Activated CD4-positive, alpha-beta T cell treated with anti-CD3 and anti-CD28 coated beads for 36 hours (primary cell): ENCODE measurements at places on chromosomes 6 and 20. TPM values are rescaled to one million over a fixed set of nuclear protein-coding genes. Genes with fewer than 3 reads are reported as not detected.
A peak's percentile ranks its signal among the peaks of the same experiment; 100 is the strongest.

The BANF2 gene
- not detected for total RNA-seq

The POM121L2 gene
- total RNA-seq = not detected

The BIRC7 gene
- 0.14 TPM for total RNA-seq

The MYB gene
- 29.2 TPM for total RNA-seq

The CDKAL1 gene
- 22.1 TPM for total RNA-seq

The OR2H1 gene
- total RNA-seq = not detected

The PTGIS gene
- total RNA-seq = 0.43 TPM

The CDSN gene
- total RNA-seq = not detected

The SULF2 gene
- not detected for total RNA-seq

The OR2H2 gene
- not detected for total RNA-seq

The TBC1D20 gene
- total RNA-seq = 25.2 TPM

The SLC16A10 gene
- total RNA-seq = 6.2 TPM

The LRRC73 gene
- total RNA-seq = 0.19 TPM

The RAB32 gene
- 1.1 TPM for total RNA-seq

The TP53INP2 gene
- 2.3 TPM for total RNA-seq

DNA sequence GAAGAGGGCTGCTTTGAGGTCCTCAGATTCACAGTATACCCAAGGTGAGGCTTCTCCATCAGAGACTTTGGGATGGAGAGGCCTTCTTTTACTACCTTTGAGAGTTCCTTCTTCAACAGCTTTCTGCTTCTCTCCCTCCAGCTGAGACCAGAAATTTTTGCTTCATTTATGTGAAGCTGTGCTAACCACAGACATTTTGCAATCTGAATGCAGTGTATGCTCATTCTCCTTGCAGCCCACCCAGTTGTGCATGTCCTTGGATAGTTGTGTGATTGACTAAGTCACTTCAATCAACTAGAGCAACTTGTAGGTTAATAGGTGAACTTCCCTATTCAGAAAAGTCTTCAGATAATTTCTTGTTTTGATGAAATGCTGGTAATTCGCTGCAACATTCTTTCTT is 20.1 kb downstream of the DCBLD1 start:
- no peak overlapping the region for H3K4me3 ChIP-seq
- DNase-seq = no peak
- no peaks in the 10 kb centered on the region for H3K36me3 ChIP-seq
- peaks cover 5% of the 10 kb centered on the region for H3K4me1 ChIP-seq
- H3K27me3 ChIP-seq = no peaks in the 10 kb centered on the region

GRCh38 chr6:32149092-32149755 is 2.5 kb downstream of the PRRT1 start:
- H3K27ac ChIP-seq = peak overlapping the region; percentile 0
- peak overlapping the region; percentile 67 for H3K4me3 ChIP-seq
- H3K27me3 ChIP-seq = peaks cover 19% of the 10 kb centered on the region
- DNase-seq = peak; percentile 28

GRCh38 chr20:46119028-46119546 is 973 bp downstream of the CD40 start:
- H3K4me1 ChIP-seq = peaks cover 11% of the 10 kb centered on the region
- peaks cover 14% of the 10 kb centered on the region for H3K27me3 ChIP-seq
- peaks cover 2% of the 10 kb centered on the region for H3K36me3 ChIP-seq
- no peak for DNase-seq
- H3K4me3 ChIP-seq = peak overlapping the region; percentile 90
- H3K27ac ChIP-seq = no peak overlapping the region

DNA sequence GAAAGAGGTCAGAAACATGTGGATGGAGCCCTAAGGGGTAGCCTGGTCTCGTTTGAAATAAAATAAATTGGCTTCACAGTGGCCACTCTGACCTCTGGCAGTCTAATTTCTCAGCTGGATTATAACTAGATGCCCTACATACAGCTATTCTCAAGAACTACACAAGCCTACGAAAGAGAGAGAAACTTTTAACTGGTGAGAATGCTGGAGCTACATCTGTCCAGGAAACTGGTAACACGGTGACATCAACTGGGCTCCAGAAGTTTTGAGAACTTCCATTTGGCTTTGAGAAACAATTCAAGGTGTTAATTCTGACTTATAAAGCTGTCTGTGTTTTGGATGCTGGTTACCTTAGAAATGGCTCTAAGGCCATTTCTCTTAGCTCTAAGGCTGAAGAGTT is 187.3 kb upstream of the TENT5A start:
- no peak overlapping the region for H3K27ac ChIP-seq
- H3K4me1 ChIP-seq = no peaks in the 10 kb centered on the region
- no peaks in the 10 kb centered on the region for H3K36me3 ChIP-seq
- H3K27me3 ChIP-seq = no peaks in the 10 kb centered on the region
- DNase-seq = no peak
- no peak overlapping the region for H3K4me3 ChIP-seq

- peaks cover 15% of the 10 kb centered on the region for H3K27me3 ChIP-seq
- no peak overlapping the region for H3K27ac ChIP-seq
- no peaks in the 10 kb centered on the region for H3K36me3 ChIP-seq
- DNase-seq = no peak
Observed at GRCh38 chr6:3755637-3756545, 4.4 kb upstream of the PXDC1 start.

- H3K36me3 ChIP-seq = no peaks in the 10 kb centered on the region
- no peaks in the 10 kb centered on the region for H3K4me1 ChIP-seq
- DNase-seq = no peak
- no peak overlapping the region for H3K4me3 ChIP-seq
Observed at GRCh38 chr6:126531286-126531685, 191.4 kb downstream of the CENPW start.

GRCh38 chr6:154297721-154298120 is 58.9 kb downstream of the IPCEF1 start:
- peaks cover 11% of the 10 kb centered on the region for H3K27me3 ChIP-seq
- no peak for DNase-seq
- no peak overlapping the region for H3K4me3 ChIP-seq

- peaks cover 8% of the 10 kb centered on the region for H3K27me3 ChIP-seq
- no peak overlapping the region for H3K27ac ChIP-seq
- H3K36me3 ChIP-seq = no peaks in the 10 kb centered on the region
- no peak for DNase-seq
- H3K4me1 ChIP-seq = no peaks in the 10 kb centered on the region
- no peak overlapping the region for H3K4me3 ChIP-seq
Observed at GRCh38 chr20:47969426-47969825, 184.1 kb upstream of the SULF2 start.

GRCh38 chr20:21808139-21808538 is 102.7 kb downstream of the PAX1 start:
- no peak overlapping the region for H3K27ac ChIP-seq
- no peaks in the 10 kb centered on the region for H3K36me3 ChIP-seq
- no peaks in the 10 kb centered on the region for H3K4me1 ChIP-seq
- no peak for DNase-seq
- no peak overlapping the region for H3K4me3 ChIP-seq

- H3K4me1 ChIP-seq = no peaks in the 10 kb centered on the region
- peaks cover 11% of the 10 kb centered on the region for H3K27me3 ChIP-seq
- no peaks in the 10 kb centered on the region for H3K36me3 ChIP-seq
- no peak overlapping the region for H3K4me3 ChIP-seq
- DNase-seq = no peak
Observed at GRCh38 chr6:16006681-16007080, 122.2 kb upstream of the MYLIP start.

GRCh38 chr20:9955646-9956045 is 79.1 kb upstream of the ANKEF1 start:
- H3K27me3 ChIP-seq = peaks cover 8% of the 10 kb centered on the region
- H3K36me3 ChIP-seq = no peaks in the 10 kb centered on the region
- DNase-seq = no peak
- no peak overlapping the region for H3K27ac ChIP-seq
- H3K4me1 ChIP-seq = no peaks in the 10 kb centered on the region
- H3K4me3 ChIP-seq = no peak overlapping the region

GRCh38 chr6:3252369-3252768 is 6.4 kb upstream of the PSMG4 start:
- no peak for DNase-seq
- no peak overlapping the region for H3K4me3 ChIP-seq
- peaks cover 26% of the 10 kb centered on the region for H3K27me3 ChIP-seq
- peaks cover 6% of the 10 kb centered on the region for H3K4me1 ChIP-seq

- H3K27ac ChIP-seq = no peak overlapping the region
- no peaks in the 10 kb centered on the region for H3K4me1 ChIP-seq
- no peaks in the 10 kb centered on the region for H3K27me3 ChIP-seq
- H3K4me3 ChIP-seq = no peak overlapping the region
- DNase-seq = no peak
- no peaks in the 10 kb centered on the region for H3K36me3 ChIP-seq
Observed at GRCh38 chr6:67689329-67689728, 945.8 kb upstream of the ADGRB3 start.

DNA sequence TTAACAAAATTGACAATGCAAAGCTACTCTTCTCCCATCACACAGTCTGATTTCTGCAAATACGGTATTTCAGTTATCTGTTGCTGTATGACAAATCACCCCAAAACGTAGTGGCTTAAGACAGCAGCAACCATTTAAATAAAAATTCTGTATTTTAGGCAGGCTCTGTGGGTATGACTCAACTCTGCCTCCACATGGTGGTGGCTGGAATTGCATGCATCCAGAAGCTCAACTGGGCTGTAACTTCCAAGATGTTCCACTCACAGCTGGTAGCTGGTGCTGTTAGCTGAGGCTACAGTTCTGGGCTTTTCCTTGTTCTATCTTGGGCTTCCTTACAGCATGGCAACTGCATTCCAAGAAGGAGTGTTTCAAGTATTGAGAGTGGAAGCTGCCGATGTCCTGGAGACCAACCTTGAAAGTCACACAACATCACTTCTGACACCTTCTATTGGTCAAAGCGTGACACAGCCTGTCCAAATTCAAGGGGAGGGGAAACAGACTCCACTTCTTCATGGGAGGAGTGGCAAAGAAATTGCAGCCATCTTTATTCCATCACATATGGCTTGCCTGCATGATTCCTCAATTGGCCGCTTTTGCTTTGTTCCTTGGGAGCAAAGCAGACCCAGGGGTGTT is 39.7 kb upstream of the TULP1 start:
- H3K36me3 ChIP-seq = peaks cover 2% of the 10 kb centered on the region
- H3K4me3 ChIP-seq = no peak overlapping the region
- no peaks in the 10 kb centered on the region for H3K4me1 ChIP-seq

- H3K4me3 ChIP-seq = no peak overlapping the region
- H3K4me1 ChIP-seq = peaks cover 4% of the 10 kb centered on the region
- no peak overlapping the region for H3K27ac ChIP-seq
- H3K27me3 ChIP-seq = no peaks in the 10 kb centered on the region
Observed at GRCh38 chr6:11989386-11989785, 22.7 kb upstream of the HIVEP1 start.

- no peak for DNase-seq
- H3K27me3 ChIP-seq = no peaks in the 10 kb centered on the region
- no peak overlapping the region for H3K4me3 ChIP-seq
- H3K27ac ChIP-seq = no peak overlapping the region
- H3K36me3 ChIP-seq = no peaks in the 10 kb centered on the region
Observed at GRCh38 chr20:25014816-25015215, 22.3 kb upstream of the APMAP start.

GRCh38 chr6:108958900-108959770 is 110.9 kb downstream of the ARMC2 start:
- no peaks in the 10 kb centered on the region for H3K36me3 ChIP-seq
- no peak for DNase-seq
- H3K27ac ChIP-seq = no peak overlapping the region
- H3K27me3 ChIP-seq = no peaks in the 10 kb centered on the region
- peaks cover 19% of the 10 kb centered on the region for H3K4me1 ChIP-seq
